Activated T-cell treated with anti-CD3 and anti-CD28 coated beads, Interleukin-2, amount 50 U/mL, for 72 hours (primary cell): ENCODE measurements at places on chromosomes 2 and 18. TPM values are rescaled to one million over a fixed set of nuclear protein-coding genes. Genes with fewer than 3 reads are reported as not detected.
A peak's percentile ranks its signal among the peaks of the same experiment; 100 is the strongest.

Gene EFR3B
- 0.93 TPM for total RNA-seq

DNA sequence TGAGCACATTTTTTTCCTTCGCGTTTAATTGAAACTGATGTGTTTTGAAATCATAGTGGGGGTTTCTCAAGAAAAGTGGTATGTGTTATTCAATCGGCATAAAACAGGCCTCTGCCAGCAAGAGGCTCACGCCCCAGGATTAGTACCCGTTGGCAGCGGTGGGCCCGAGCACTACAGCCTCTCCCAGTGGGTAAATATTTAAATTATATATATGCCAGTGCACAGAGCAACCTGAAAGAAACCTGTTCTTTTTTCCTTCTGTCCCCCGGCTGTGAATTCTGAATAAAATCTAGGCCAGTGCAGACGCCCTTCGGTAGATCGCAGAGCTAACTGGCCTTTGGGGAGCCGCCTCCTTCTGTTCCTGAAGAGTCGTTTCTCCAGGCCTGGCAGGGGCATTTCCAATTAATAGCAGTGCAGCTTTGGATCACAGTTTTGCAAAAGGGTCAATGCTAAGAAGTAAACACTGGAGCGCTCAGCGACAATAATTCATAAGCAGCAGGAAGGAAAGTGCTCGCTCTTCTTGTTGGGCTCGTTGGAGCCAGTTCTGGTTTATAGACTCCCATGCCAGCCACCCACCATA lies 202.8 kb upstream of the SALL3 start:
- no peak overlapping the region for H3K4me3 ChIP-seq
- no peaks in the 10 kb centered on the region for H3K4me1 ChIP-seq
- no peak for DNase-seq
- no peak overlapping the region for H3K27ac ChIP-seq
- H3K36me3 ChIP-seq, result no peaks in the 10 kb centered on the region

DNA sequence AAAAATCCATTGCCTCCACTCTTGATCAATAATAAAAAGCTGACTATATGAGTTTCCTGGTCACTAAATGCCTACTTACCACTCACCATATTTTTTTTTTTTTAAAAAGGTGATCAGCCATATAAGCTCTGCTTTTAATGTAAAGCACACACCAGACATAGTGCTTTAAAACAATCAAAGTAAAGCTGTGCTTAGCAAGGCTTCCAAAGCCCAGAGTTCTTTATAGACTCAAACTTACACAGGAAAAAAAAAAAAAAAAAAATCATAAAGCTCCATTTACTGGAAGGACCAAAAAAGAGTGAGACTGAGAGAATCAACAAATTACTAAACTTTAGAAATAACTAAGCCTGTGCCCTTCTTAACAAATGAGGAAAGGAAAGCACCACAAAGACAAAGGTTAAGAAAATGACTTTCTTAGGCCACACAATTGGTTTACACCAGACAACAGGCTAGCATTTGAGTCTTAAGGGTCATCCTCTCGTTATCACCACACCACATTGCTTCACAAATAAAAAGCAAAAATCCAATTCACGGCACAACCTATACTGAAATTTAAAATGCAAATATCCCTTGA lies 11.2 kb downstream of the ACVR1 start:
- peak overlapping the region; percentile 71 for H3K4me3 ChIP-seq
- H3K36me3 ChIP-seq, result peaks cover 9% of the 10 kb centered on the region
- peak overlapping the region; percentile 100 for H3K27ac ChIP-seq
- H3K4me1 ChIP-seq, result peaks cover 64% of the 10 kb centered on the region
- DNase-seq, result no peak

DNA sequence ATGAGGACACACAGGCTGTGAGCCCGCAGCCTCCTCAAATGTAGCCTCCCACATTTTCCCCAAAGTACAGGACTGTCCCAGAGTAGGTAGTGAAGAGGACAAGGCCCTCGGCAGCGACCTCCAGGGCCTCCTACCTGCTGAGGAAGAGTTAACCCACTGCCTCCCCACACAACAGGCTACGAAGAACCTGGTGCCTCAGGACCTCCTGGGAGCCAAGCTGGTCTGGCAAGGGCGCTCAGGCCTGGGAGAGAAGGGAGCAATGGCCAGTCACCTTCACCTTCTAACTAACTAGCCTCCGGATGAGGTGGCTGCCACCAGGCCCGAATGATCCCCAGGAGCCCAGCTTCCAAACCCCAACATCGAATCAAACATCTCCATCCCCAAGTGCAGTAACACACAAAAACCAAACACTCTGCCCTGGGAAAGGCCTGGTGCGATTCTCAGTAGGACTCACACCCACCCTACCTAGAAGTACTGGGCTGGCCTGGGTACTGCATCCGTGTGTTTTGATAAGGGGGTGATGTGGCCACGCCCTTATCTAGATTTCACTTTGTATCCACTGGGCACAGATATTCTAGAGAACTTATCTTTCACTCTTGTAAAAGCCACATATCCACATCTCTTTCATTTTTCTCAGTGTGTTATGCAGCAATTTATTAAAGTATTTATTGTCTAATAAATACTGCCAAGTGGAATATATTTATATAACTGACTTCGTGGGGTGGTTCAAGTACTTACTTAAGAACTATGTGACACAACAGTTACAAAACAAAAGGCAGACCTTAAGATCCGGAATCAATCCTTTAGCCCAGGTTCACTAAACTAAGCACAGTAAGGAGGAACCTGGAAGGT lies 9.7 kb downstream of the ERFE start:
- peaks cover 16% of the 10 kb centered on the region for H3K27me3 ChIP-seq
- no peak overlapping the region for H3K27ac ChIP-seq
- no peak overlapping the region for H3K4me3 ChIP-seq
- no peaks in the 10 kb centered on the region for H3K4me1 ChIP-seq
- DNase-seq, result no peak

DNA sequence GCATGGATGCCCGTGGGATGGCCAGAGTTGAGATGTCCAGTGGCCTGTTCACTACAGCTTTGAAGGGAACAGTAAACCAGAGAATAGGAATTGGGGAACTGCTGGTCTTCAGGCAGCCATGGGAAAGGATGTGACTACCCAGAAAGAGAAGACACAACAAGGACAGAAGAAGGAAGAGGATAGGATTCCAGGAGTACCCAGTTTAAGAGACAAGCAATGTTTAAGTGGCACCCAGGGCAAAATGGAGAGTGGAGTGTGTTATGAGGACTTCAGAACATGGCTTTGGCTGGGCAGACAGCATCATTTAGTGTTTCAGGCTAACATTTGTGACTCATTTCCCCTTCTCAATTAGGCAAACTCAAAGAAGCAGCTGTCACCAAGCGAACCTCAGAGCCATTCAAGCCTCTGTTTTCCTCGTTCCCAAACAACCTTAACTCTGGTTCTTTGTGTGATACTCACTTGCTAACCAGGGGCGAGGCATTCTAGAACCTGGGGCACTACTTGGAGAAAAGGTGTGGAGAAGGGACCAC lies 4.0 kb upstream of the FAM124B start:
- DNase-seq, result no peak
- peaks cover 28% of the 10 kb centered on the region for H3K4me1 ChIP-seq
- H3K27ac ChIP-seq, result no peak overlapping the region
- no peak overlapping the region for H3K4me3 ChIP-seq
- H3K27me3 ChIP-seq, result peaks cover 6% of the 10 kb centered on the region
- H3K36me3 ChIP-seq, result no peaks in the 10 kb centered on the region
